ENCODE measurements at places on chromosomes 2 and 18. TPM values are rescaled to one million over a fixed set of nuclear protein-coding genes. Genes with fewer than 3 reads are reported as not detected.

DNA sequence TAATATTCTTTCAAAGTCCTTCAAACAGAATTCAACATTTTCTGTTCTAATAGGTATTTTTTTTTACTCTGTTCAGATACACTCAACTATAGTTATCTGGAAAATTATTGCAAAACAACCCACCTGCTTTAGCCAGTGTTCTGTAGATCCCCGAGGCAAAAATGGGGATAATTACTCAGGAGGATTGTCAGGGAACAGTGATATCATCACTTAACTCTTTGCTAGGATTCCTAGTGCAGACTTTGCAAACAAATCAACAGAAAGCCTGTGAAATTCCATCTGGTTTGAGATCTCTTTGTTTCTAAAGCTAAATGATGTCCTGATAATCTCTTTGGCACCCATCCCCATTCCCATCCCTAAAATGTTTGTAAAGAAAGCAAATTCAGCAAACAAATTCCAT is 413.6 kb upstream of the MEIS1 start:
- no peaks in the 10 kb centered on the region for H3K36me3 ChIP-seq
- H3K4me3 ChIP-seq = no peak overlapping the region
- peaks cover 7% of the 10 kb centered on the region for H3K27me3 ChIP-seq
- no peak for DNase-seq

DNA sequence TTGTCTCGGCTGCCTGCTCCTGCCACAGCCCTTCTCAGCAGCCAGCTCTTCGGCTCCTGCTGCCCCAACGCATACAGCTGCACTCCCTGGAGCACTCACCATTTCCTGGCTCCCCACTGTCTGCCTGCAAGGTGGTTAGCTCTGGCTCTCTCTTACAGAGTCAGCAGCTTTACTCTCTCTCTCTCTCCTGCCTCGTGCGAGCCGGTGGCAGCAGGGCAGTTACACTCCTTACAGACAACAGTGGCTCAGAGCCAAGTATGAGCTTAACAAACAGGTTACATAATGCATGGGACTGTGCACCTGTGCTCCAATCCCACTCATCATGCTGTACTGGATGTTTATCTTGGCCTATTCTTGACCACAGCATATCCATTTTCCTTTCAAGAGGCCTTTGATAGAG is 47.4 kb upstream of the DNAJC10 start:
- H3K4me3 ChIP-seq = no peak overlapping the region
- DNase-seq = no peak
- H3K27ac ChIP-seq = no peak overlapping the region

GRCh38 chr2:152421521-152422370 is 86.8 kb downstream of the FMNL2 start:
- H3K27me3 ChIP-seq = no peaks in the 10 kb centered on the region
- H3K4me1 ChIP-seq = peaks cover 21% of the 10 kb centered on the region
- peak overlapping the region; percentile 58 for H3K27ac ChIP-seq
- DNase-seq = no peak
- no peaks in the 10 kb centered on the region for H3K36me3 ChIP-seq

GRCh38 chr2:69781321-69782248 is 39.7 kb downstream of the ANXA4 start:
- H3K27me3 ChIP-seq = no peaks in the 10 kb centered on the region
- H3K4me1 ChIP-seq = no peaks in the 10 kb centered on the region
- no peaks in the 10 kb centered on the region for H3K36me3 ChIP-seq

The COLEC12 gene
- 7.3 TPM for total RNA-seq

The TNFRSF11A gene
- 1.6 TPM for total RNA-seq

The CD207 gene
- total RNA-seq = not detected

Measured in left ventricle myocardium inferior (tissue), 1 donor.